GM03348 (cell line): ENCODE measurements at places on chromosomes 16 and 17.
A peak's percentile ranks its signal among the peaks of the same experiment; 100 is the strongest.

DNA sequence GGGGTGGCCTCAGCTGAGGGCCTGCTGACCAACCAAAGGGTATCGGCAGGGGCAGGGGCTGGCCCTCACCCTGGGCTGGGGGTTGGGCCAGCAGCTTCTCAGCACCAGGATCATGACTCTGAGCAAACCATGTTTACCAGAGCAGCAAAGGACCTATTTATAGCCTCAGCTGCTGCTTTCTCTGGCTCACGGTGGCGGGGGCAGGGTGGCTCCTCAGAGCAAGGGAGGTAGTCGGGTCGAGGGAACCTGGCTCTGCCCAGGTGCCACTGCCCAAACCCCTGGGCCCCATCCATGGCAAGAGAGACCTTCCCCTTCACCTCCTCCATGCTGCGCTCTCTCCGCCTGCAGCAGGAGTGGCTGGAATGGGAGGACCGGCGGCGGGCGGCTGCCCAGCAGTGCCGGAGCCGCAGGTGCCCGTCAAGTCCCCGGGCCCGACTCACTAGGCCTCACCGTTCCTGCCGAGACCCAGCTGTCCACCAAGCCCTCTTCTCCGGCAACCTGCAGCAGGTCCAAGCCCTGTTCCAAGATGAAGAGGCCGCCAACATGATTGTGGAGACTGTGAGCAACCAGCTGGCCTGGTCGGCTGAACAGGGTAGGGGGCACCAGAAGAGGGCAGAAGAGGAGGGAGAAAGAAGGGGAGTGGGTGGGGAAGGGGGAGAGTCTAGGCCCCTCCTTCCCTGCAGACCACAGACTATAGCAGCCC lies at the start of gene ASB16:
ASB16 (plus strand) TSS at position 206 of the 703 bp plus-strand sequence; CDS start at position 292, 86 bp downstream.
- peak; percentile 42 for DNase-seq

- DNase-seq = no peak
These were observed 7.9 kb downstream of the FUS start for GRCh38 chr16:31187808-31188189.

DNA sequence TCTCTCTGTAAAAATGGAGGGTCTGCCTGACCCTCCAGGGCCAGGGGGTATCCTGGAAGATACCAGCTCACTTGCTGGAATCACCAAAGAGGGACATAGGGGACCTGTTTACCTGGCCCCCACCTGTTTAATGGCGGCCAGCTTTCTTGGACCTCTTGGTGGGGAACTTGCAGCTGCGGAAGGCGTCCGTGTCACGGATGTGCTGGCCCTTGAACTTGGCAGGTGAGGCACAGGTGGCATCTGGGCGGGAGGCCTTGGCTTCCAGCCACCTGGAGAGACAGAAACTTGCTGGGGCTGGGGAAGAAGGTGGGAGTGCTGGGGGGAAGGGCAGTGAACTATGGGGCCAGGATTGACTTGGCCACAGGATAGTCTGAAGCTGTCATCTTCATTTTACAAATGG lies 3.5 kb downstream of the CHAD start:
- no peak for DNase-seq

- DNase-seq = no peak
These were observed 95.7 kb upstream of the RBFOX1 start for GRCh38 chr16:7236824-7237410.

DNA sequence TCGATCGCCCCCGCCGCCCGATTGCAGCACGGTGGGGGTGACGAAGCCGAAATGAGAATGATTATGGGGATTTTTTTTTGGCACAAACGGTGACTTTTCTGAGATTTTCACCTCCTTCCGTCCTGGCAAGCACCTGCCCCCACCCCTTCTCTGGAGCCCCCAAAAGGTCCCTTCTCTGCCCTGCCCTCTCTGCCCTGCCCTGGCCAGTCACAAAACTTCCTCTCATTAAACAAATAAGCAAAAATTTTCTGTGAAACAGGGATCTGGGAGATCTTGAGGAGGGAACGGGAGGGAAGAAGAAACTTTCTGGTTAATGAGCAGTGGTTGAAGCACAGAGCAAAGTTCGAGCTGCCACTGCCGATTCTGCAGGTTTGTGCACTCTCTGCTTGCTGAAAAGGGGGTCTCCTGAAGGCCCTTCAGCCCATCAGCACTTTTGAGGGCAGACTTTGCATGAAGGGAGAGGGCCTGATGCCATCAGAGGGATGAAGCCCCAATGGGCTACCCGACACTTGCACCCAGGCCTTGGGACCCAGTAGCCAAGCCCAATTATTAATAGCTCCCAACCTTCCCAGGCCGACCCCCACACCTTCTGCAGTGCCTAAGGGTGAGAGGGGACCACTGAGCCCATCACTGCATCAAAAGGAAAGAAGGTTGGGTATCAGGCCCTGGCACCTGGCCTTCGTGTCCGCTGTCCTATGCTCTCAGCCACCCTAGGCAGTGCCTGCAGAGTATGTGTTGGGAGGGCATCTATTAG lies 1.0 kb upstream of the HOXB8 start:
- no peak for DNase-seq

DNA sequence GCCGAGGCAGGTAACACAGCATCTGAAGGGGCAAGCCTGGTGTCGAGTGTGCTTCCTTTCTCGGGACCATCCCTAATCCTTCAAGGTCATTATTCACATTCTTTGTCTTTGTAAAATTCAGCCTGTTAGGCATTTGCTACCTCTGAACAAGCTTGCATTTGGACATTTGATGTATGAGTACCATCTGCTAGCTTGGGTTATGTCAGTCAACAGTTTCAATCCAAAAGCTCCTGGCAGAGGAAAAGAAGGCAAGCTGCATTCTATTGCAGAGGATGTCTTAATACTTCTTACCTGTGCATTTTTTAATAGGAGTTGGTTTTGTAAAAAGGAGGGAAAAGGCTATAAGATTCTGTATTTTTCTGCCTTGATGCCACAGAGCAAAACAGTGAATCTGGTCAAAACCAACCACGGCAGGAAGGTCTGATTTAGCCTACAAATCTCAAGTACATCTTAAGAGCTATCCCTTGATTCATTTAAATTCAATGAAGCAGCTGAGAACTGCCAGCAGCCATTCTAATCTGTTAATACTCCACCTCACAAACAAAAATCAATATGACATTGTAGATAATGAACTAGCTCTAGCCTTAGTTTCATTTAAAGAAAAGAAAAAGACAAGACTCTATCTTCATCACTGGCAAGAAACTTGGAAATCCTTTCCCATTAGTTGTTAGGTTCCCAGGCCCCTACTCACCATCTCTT lies 39.0 kb downstream of the TEX2 start:
- no peak for DNase-seq

DNA sequence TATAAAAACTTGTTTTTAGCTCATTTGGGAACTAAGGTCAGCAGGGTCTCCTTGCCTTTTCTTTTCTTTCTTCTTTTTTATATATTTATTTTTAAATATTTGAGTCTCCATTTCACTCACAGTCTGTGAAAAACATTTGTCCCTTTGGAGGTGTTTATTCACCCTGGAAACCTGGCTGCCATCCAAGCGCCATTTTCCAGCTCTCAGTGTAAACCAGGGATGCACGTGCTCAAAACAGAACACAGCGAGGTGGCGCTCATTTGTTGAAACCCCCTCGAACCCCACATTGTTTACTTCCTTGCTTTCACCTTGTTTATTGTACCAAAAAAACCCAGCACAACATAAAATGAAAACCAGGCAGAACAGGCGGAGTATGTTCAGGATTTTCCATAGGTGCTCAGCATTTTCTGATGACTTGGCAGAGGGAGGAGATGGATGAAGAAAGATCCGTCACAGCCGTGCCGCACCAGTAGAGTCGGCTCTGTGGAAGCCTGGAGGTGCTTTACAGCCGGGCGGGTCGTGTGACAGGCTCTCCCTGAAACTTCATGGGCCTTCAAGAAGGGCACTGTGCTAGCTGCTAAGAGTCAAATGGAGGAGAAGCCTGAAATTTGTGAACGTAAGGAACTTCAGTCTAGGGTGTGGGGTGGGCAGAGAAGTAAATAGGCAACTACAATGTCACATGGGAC lies 284.4 kb downstream of the FOXL1 start:
- no peak for DNase-seq

GRCh38 chr17:56603486-56604238 lies 10.2 kb downstream of the NOG start:
- DNase-seq = no peak

DNA sequence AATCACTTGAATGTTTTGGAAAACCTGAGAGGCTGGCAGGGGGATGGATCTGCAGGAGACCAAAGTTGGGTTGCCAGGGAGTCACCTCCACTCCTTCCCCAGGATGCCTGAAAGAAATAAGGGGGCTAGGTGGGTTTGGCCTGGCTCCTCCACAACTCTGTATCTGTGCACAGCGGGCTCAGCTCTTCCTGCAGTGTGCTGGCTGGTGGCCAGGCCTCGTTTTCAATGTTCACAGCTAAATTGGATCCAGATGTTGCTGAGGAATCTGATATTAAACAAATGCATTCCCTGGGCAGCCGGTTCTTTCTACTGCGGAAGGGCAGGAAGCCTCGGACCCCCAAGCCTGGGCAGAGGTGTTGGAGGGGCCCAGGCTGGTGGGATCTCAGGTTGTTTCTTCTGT lies 106.2 kb downstream of the N4BP1 start:
- DNase-seq = peak; percentile 83

DNA sequence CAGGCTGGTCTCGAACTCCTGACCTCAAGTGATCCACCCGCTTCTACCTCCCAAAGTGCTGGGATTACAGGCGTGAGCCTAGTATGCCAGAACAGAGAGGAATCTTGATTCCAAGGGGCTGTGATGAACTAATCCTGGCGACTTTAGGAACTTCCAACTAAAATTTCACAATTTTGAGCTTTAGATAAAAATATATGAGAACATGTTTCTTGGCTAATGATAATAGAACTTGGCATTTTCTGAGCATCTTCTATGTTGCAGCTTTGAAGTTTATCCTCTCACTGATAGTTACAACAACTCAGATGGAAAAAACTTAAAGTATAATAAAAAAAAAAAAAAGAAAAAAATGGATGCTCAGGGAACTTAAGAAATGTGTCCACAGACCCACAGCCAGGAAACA lies 69.8 kb upstream of the WSCD1 start:
- DNase-seq = no peak

DNA sequence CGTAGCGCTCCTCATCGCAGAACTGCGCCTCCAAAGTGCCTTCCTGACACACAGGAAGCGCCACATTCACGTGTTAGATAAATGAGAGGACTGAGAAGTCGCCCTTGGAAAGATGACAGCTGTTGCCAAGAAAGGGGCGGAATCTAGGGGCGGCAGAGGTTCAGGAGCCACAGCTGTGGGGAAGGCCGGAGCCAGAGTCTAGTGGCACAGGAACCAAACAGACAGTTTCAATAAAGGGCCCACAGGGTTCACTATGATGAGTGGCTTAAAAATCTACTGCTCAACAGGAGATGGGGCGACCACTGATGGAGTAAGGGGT lies 4.7 kb downstream of the FLCN start:
- no peak for DNase-seq

DNA sequence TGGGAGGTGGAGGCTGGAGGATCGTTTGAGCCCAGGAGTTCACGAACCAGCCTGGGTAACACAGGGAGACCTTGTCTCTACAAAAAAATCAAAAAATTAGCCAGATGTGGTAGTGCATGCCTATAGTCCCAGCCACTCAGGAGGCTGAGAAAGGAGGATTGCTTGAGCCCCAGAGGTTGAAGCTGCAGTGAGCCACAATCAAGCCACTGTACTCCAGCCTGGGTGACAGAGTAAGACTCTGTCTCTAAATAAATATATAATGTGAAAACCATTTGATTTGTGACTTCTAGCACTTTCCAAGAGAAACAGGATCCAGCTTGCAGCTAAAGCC lies 459.1 kb downstream of the SOX9 start:
- no peak for DNase-seq
